Muscle of leg (tissue), 16 donors: ENCODE measurements at places on chromosomes 7 and 10. TPM values are rescaled to one million over a fixed set of nuclear protein-coding genes. Genes with fewer than 3 reads are reported as not detected.

DNA sequence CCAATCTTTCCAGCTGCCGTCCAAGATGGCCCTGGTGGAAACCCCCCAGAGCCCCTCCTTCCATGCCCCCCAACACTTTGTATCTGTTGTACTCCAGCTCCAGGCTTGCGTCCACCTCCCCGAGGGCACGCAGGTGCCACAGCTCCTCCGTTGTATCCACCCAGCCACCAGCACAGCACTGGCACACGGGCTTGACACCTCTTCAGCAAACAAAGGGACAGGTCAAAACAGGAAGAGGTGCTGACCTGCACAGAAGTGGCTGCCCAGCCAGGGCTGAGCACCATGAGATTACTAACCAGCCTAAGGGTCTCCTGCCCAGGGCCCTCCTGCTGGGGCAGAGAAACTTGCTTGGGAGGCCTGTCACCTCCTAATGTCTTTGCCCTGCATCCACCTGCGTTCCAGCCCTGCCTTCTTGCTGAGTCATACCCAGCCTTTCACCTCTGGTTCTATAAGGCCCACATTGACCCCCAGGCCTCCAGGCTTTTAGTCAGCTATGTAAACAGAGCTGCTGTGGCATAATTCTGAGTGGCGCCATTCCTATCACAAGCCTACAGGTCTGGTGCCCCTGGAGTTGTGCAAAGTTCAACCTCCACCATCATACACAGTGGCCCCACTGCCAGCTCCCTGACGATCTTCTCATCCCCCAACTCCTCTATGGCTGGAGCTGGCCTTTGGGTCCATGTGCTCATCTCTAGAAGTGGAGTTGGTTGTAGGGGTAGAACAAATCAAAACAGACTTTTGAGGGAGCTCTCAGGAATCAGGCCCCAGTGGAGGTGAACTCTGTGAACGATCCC, 20.9 kb downstream of the SLC29A3 start:
- H3K36me3 ChIP-seq, result peaks cover 6% of the 10 kb centered on the region
- H3K4me3 ChIP-seq, result no peak overlapping the region
- no peak overlapping the region for H3K27ac ChIP-seq
- peaks cover 42% of the 10 kb centered on the region for H3K4me1 ChIP-seq
- no peak for DNase-seq

GRCh38 chr7:152674860-152675758, 832 bp downstream of the XRCC2 start:
- H3K36me3 ChIP-seq, result no peaks in the 10 kb centered on the region
- peaks cover 11% of the 10 kb centered on the region for H3K4me1 ChIP-seq
- H3K27ac ChIP-seq, result no peak overlapping the region
- no peaks in the 10 kb centered on the region for H3K27me3 ChIP-seq

DNA sequence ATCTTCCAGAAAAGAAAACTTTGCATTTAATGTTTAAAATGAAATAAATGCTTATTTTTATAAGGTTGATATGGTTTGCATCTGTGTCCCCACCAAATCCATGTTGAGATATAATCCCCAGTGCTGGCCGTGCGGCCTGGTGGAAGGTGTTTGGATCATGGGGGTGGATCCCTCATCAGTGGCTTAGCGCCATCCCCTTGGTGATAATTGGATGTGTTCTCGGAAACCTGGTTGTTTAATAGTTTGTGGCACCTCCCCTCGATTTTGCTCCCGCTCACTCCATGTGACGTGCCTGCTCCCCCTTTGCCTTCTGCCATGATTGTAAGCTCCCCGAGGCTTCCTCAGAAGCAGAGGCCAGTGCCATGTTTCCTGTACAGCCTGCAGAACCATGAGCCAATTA, 2.4 kb upstream of the MTPAP start:
- H3K36me3 ChIP-seq, result no peaks in the 10 kb centered on the region
- peaks cover 6% of the 10 kb centered on the region for H3K4me1 ChIP-seq
- no peak for DNase-seq
- no peak overlapping the region for H3K4me3 ChIP-seq

GRCh38 chr7:57821438-57822382, 371.7 kb downstream of the ZNF716 start:
- H3K36me3 ChIP-seq, result no peaks in the 10 kb centered on the region
- DNase-seq, result no peak
- no peaks in the 10 kb centered on the region for H3K27me3 ChIP-seq
- H3K27ac ChIP-seq, result no peak overlapping the region

DNA sequence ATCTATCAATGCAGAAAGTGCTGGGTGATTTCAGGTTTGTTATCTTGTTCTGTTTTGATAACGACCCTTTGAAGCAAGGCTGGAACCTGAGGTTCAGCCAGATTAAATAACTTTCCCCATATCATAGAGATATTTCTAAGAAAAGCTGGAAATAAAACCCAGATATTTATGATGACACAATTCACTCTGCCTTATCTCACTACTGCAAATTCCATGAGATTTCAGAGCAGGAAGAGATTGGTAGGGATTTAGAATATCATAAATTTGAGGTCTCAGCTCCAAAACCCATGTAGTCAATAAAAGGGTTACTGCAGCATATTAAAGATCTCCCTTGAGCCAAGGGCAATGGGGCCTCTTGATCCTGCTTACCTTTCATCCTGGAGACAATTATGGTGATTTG, 692.5 kb upstream of the IGFBP3 start:
- no peak overlapping the region for H3K4me3 ChIP-seq
- no peak overlapping the region for H3K27ac ChIP-seq
- no peaks in the 10 kb centered on the region for H3K36me3 ChIP-seq
- no peak for DNase-seq
- no peaks in the 10 kb centered on the region for H3K4me1 ChIP-seq

The CALHM3 gene
- not detected for total RNA-seq

DNA sequence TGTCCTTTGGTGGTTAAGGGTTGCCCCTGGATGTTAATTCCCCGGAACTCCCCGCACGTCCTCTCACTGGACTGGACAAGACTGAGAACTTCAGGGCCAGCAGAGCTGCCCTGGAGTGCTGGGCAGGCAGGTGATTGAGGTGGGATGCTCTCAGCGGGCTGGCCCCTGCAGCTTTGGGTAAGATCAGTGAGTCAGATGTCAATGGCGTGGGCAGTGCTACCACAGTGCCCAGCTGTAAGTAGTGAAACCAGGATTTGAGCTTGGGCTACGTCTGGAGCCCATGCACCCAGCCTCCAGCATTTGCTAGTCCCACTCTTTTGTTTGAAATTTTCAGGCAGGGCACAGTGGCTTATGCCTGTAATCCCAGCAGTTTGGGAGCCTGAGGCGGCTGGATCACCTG, 6.7 kb upstream of the SEPHS1 start:
- peaks cover 26% of the 10 kb centered on the region for H3K27me3 ChIP-seq
- peaks cover 7% of the 10 kb centered on the region for H3K4me1 ChIP-seq
- no peak for DNase-seq
- no peaks in the 10 kb centered on the region for H3K36me3 ChIP-seq
- no peak overlapping the region for H3K4me3 ChIP-seq

GRCh38 chr10:228366-228765, 93.1 kb downstream of the ZMYND11 start:
- no peak overlapping the region for H3K27ac ChIP-seq
- no peaks in the 10 kb centered on the region for H3K36me3 ChIP-seq
- H3K27me3 ChIP-seq, result no peaks in the 10 kb centered on the region
- no peak overlapping the region for H3K4me3 ChIP-seq
- no peak for DNase-seq

- no peak for DNase-seq
- H3K4me3 ChIP-seq, result no peak overlapping the region
- H3K4me1 ChIP-seq, result peaks cover 3% of the 10 kb centered on the region
- H3K27me3 ChIP-seq, result peaks cover 42% of the 10 kb centered on the region
- no peak overlapping the region for H3K27ac ChIP-seq
Measured at GRCh38 chr10:77713521-77714280, 76.1 kb upstream of the KCNMA1 start.

GRCh38 chr7:155456738-155457543, 988 bp upstream of the EN2 start:
- peaks cover 45% of the 10 kb centered on the region for H3K4me1 ChIP-seq
- no peak overlapping the region for H3K27ac ChIP-seq
- no peaks in the 10 kb centered on the region for H3K36me3 ChIP-seq
- peaks cover 91% of the 10 kb centered on the region for H3K27me3 ChIP-seq

DNA sequence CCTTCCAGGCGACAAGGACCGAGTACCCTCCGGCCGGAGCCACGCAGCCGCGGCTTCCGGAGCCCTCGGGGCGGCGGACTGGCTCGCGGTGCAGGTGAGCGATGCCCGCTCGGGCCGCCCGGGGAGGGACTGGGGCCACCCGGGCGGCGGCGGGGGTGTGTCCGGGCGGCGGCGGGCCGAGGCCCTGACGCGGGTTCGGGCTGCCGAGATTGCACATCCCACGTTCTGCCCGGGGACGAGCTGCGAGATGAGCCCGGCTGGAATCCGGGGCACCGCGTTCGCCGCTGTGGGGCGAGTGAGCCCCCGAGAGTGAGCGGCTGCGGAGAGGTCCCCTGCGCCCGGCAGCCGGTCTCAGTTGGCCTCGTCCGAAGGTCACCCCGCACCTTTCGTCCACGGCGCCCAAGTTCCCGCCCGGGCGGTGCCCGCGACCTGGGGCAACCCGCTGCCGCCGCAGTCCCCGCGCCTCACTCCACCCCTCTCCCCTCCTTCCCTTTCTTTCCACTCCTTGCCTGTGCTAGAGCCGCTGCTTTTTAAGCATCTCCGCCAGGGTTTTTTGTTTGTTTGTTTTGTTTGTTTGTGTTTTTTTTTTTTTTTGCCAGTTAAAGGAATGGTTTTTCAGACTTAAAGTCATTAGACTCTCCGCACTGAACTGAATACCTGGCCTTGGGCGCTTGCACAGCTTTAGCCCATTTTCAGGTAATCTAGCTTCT, 515 bp downstream of the RALA start:
- H3K4me1 ChIP-seq, result peaks cover 17% of the 10 kb centered on the region
- peak overlapping the region; percentile 95 for H3K27ac ChIP-seq
- DNase-seq, result peak; percentile 51
- peak overlapping the region; percentile 75 for H3K4me3 ChIP-seq

The CPA5 gene
- total RNA-seq, result 6.3 TPM

GRCh38 chr7:81648716-81649115, 121.1 kb downstream of the HGF start:
- H3K27ac ChIP-seq, result no peak overlapping the region
- H3K4me3 ChIP-seq, result no peak overlapping the region
- DNase-seq, result peak; percentile 28

GRCh38 chr7:116528008-116528789, 3.4 kb downstream of the CAV1 start:
- H3K27ac ChIP-seq, result peak overlapping the region; percentile 78
- peak overlapping the region; percentile 69 for H3K4me3 ChIP-seq
- peaks cover 22% of the 10 kb centered on the region for H3K4me1 ChIP-seq
- no peaks in the 10 kb centered on the region for H3K36me3 ChIP-seq
- peak; percentile 61 for DNase-seq
- H3K27me3 ChIP-seq, result peaks cover 24% of the 10 kb centered on the region

DNA sequence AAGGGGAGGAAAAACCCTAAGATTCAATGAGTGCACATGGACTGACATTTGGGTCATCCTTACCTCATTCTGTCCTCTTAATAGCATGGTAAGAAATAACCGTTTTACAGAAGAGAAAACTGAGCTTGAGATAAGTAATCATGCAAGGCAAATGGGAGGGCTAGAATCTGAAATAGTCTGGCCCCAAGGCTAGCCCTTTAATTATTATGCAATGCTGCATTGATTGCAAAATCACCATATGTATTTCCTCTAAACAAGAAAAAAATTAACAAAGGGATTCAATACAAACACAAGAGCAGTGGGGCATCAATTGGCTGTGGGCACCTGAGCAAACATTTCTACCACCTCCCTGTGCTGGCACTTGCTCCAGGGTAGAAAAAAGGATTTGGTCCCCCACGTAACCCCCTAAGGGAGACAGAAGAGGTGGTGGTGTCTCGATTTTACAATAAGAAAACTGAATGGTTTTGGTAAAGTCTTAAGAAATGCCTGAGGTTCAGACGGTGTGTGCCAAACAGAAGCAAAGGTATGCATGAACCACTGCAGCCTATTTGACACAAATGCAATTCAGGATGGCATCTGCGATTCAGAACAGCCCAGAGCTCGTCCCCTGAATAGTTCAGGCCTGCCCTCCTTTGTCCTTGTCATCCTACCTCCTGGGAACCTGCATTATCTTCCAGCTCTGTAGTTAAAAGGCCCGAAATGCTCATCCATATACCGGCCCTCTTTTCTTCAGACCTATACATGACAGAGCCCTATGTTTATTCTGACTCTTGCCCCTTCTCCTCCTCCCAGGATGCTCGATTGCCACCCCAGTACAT, 23.6 kb downstream of the PIP4K2A start:
- no peaks in the 10 kb centered on the region for H3K36me3 ChIP-seq
- no peak for DNase-seq
- no peaks in the 10 kb centered on the region for H3K4me1 ChIP-seq
- no peaks in the 10 kb centered on the region for H3K27me3 ChIP-seq
- H3K4me3 ChIP-seq, result no peak overlapping the region

The TET1 gene
- total RNA-seq, result 20.6 TPM

The YKT6 gene
- total RNA-seq, result 37.9 TPM

- H3K27me3 ChIP-seq, result no peaks in the 10 kb centered on the region
- no peak overlapping the region for H3K4me3 ChIP-seq
- no peak overlapping the region for H3K27ac ChIP-seq
- H3K4me1 ChIP-seq, result peaks cover 9% of the 10 kb centered on the region
Measured at GRCh38 chr10:84294766-84295447, 33.5 kb upstream of the CCSER2 start.

GRCh38 chr7:92808006-92808405, 28.4 kb downstream of the CDK6 start:
- no peak overlapping the region for H3K27ac ChIP-seq
- peaks cover 5% of the 10 kb centered on the region for H3K36me3 ChIP-seq
- H3K27me3 ChIP-seq, result no peaks in the 10 kb centered on the region
- no peak overlapping the region for H3K4me3 ChIP-seq
- H3K4me1 ChIP-seq, result peaks cover 4% of the 10 kb centered on the region

DNA sequence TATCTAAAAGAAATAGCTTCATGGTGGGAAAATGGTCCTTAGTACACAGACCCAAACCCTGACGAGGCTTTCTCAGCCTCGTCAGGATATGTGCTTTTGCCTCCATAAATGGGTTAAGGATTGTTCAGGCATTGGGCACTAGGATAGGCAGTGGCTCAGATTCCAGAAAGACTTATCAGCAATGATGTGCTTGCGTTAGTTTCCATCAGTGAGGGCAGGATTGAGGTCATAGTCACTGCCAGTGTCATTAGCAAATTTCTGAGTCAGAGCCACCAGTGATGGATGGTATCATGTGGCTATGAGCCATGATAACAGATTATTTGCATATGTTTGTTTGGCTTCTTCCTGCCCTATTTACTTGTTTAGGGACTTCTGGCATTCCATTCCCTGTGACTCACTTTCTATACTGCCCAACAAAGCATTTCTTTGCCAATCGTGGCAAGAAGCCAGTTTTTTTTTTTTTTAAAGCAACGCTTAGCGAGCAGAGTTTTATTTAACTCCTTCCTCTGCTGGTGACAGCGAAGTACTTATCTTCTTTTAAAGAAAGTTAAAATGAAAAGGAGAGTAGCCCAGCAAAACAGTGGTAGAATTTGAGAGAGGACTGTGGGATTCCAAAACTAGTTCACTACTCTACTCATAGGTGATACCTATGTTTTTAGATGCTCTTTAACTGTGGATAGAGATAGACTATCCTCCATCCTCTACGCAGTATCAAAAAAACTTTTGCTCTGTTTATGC, 44.4 kb downstream of the MYPN start:
- DNase-seq, result peak; percentile 92
- peak overlapping the region; percentile 97 for H3K27ac ChIP-seq
- H3K4me3 ChIP-seq, result no peak overlapping the region
- H3K36me3 ChIP-seq, result peaks cover 19% of the 10 kb centered on the region

The OR2A12 gene
- total RNA-seq, result not detected

The SDK1 gene
- total RNA-seq, result 3.1 TPM

- no peak overlapping the region for H3K4me3 ChIP-seq
- H3K4me1 ChIP-seq, result no peaks in the 10 kb centered on the region
- no peak for DNase-seq
Measured at GRCh38 chr7:21981524-21981923, 35.8 kb upstream of the CDCA7L start.
